ENCODE measurements at places on chromosomes 4 and X.

- no peak for DNase-seq
These were observed 54.1 kb upstream of the DDIT4L start for GRCh38 chr4:100244347-100244746.

- no peak for DNase-seq
These were observed 43.4 kb downstream of the OSTC start for GRCh38 chr4:108693819-108694218.

DNA sequence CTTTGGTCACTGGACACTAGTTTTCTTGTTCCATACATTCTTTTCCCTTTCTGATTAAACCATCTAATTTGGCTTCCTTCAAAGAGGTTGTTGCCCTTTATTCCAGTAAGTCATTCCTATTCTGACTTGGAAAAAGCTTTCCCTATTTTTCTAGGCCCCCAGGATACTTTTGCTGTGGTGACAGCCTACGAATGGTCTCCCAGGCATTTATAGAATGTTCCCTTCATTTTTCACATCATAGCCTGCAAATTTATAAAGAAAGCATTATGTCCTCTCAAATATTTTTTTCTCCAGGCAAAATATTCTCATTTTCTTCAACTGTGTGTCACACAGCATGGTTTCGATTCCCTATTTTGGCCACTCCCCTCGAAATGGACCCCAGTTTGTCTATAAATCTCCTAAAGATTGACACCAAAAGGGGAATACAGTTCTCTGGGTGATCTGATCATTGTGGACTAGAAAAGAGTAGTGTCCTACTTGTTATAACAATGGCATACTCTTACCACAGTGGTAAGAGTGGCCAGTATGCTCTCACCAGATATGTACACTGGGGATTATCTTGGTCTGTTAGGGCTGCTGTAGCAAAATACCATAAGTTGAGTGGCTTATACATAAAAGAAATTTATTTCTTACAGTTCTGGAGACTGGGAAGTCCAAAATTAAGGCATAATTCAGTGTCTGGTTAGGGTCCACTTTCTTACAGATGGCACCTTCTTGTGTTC lies 41.5 kb upstream of the BMP2K start:
- no peak for DNase-seq

GRCh38 chrX:37905436-37906147 lies 58.2 kb upstream of the DYNLT3 start:
- no peak for DNase-seq

- DNase-seq, result peak; percentile 0
These were observed 549.8 kb upstream of the PRKX start for GRCh38 chrX:4263030-4263803.

GRCh38 chr4:3530663-3531254 lies 1.5 kb downstream of the LRPAP1 start:
- no peak for DNase-seq

DNA sequence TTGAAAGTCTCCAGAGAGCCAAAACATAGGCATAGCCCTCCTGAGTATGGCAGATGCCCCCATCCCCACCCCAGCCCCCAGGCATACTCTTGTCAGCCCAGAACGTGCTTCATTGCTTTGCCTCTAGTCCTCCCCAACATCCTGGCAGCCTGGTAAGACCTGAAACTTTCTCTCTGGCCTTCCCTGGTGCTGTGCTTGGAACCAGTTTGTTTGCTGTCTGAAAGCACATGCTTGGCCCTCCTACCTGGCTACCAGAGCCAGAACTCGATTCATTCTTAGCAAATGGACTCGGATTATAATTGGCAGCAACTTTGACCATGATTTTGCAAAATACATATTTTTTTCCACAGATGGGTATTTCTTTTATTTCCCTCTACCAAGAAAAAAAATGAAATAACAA lies 248.1 kb downstream of the USP46 start:
- DNase-seq, result no peak

- no peak for DNase-seq
These were observed 22.4 kb downstream of the PCDH18 start for GRCh38 chr4:137509855-137510282.

DNA sequence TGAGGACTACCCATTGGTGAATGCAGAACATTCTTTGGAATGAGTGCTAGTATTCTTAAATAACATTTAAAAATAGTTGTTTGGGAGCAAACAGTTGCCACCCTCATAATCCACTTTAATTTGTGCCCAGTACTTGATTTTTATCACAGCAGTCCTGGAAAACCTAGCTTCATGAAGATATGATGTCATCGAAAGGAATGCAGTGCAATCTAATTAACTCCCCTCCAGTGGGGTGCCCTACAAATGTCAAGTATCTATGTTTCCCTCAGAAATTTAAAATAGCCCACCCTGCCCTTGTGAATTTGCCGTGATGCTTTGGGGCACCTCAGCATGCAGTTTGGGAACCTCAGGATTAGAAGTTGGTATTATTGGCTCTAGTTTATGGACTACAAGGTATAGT lies 5.4 kb downstream of the RAB9A start:
- no peak for DNase-seq

DNA sequence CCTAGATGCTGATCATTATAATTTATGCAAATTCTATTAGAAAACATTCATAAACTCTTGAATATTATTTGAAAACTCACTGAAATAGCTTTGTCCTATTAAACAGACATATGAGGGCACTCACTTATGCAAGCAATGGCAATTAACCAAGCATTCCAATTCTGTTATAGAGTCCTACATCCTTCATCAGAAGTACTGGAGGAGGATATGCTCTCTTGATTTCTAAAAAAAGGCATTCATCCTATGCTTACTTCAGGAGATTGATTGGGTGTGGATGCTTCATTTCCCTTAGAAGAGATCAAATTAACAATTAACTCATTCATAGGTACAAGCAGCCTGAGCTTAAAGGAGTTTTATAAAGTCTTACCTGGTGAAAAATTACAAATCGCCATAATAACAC lies 1317.2 kb downstream of the PCDH7 start:
- DNase-seq, result no peak

DNA sequence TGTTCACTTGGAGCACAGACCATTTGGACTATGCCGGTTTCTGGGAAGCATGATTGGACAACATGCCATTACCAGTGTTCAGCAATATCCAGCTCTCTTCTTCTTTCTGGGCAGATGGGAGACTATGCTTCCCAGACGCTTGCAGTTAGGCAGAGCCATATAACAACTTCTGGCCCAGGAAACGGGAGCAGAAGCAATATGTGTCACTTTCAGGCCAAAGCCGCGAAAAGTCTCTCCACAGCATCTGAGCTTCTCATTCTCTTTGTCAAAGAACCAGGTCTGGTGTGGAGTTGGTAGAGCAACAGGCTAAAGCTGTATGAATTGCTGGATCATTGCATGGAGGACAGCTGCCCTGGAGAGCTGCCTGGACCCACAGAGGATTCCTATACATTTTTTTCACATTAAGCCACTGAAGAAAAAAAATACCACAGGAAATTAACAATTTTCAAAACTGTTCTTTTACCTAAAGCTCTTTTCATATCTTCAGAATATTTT lies 131.4 kb upstream of the FRG1 start:
- no peak for DNase-seq

GRCh38 chrX:10484683-10485247 lies 135.6 kb downstream of the MID1 start:
- DNase-seq, result no peak

GRCh38 chr4:185394568-185395237 lies 1.0 kb downstream of the LRP2BP start:
- DNase-seq, result no peak

- no peak for DNase-seq
These were observed 208.2 kb upstream of the PSAPL1 start for GRCh38 chr4:7642741-7643458.

- DNase-seq, result no peak
These were observed 60.1 kb downstream of the MXRA5 start for GRCh38 chrX:3286196-3286945.

DNA sequence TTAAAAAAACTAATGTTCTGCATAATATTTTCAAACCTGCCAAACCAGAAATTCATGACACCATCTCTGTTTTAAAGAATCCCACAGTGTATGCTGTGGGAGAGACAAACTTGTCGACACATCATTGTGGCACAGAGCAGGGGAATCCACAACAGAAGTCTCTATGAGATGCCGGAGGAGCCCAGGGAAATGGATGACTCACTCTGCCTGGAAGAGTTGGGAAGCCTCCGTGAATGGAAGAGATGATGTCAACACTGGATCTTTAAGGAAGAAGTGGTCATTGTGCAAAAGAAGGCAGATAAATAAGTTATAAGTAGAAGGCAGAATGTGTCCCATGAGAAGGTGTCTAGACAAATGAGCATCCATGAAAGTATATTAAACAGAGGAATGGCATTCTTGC lies 595.1 kb downstream of the RAB28 start:
- peak; percentile 5 for DNase-seq

GRCh38 chrX:47243351-47243750 lies 10.5 kb downstream of the USP11 start:
- no peak for DNase-seq

DNA sequence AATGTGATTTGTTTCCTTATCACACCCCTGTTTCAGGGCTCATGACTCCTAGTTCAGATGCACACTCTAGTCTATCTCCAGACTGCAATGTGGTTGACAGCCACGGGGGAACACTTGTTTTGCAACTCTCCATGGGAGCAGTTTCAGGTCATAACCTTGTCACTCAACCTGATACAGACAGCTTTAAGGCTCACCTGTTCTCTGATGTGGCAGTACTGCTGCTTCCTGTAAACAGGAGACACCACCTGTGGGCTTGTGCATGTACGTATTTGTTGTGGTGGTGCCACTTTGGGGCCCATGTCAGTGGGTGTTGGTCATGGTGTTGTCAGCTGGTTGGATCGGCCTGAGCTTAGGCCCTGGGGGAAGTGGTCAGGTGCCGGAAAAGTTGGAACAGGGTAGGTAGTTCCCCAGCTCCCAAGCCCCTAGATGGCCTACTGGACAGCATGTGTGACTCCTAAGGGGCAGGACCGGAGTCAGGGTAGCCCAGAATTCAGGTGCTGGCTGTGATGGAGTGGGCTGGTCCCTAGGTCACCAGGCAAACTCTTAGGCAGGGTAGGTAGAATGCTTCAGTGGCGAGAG lies 46.2 kb downstream of the FAM9B start:
- no peak for DNase-seq

DNA sequence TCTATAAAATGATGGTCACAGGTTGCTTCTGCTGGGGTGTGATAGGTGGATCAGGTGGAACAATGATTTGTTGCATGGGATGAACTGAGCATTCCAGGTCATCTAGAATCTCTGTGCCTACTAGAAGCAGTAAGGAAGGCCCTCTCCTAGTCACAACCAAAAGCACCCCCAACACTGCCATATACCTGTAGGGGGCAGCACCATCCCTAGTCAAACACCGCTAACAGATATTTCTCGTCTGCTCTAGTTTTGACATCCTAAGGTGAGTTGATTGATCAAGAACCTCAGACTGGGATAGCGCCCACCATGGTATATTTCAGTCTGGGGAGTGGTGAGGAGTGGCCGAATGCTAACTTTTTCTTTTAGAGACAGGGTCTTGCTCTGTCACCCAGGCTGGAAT lies 160.2 kb downstream of the NHS start:
- no peak for DNase-seq

- DNase-seq, result no peak
These were observed 26.2 kb downstream of the SYAP1 start for GRCh38 chrX:16745659-16746058.

- no peak for DNase-seq
These were observed 31.0 kb upstream of the PDE5A start for GRCh38 chr4:119659576-119659975.

DNA sequence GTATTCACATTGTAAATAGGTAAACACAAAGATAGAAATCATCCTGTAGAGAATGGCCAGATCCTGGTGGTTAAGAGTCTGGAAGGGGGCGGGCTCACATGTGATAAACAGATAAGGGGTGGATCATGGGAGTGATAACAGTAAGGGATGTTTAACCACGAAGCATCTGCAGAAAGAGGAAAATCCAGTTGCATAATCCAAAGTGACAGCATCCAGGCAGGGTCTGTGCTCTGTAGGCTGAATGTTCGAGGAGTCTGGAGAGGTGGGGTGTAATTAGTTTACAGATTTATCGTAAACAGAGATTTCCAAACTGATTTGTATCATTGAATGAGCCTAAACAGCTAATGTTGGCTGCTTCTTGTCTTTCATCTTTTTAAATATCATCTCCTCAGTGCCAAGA lies 1009.8 kb upstream of the SLIT2 start:
- no peak for DNase-seq

DNA sequence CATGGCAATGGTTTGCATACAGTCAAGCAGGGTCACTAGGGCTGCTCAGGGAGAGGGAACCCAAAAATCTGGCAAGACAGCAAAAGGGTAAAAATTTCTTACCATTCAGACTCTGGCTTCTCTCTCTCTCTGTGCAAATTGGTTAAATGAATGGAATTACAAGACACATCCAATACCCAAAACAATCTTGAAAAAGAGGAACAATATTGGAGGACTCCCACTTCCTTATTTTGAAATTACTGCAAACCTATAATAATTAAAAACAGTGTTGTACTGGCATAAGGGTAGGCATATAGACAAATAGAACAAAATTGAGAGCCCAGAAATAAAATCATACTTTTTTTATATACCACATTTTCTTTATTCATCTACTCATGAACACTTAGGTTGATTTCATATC lies 24.1 kb downstream of the ETDA start:
- DNase-seq, result no peak

DNA sequence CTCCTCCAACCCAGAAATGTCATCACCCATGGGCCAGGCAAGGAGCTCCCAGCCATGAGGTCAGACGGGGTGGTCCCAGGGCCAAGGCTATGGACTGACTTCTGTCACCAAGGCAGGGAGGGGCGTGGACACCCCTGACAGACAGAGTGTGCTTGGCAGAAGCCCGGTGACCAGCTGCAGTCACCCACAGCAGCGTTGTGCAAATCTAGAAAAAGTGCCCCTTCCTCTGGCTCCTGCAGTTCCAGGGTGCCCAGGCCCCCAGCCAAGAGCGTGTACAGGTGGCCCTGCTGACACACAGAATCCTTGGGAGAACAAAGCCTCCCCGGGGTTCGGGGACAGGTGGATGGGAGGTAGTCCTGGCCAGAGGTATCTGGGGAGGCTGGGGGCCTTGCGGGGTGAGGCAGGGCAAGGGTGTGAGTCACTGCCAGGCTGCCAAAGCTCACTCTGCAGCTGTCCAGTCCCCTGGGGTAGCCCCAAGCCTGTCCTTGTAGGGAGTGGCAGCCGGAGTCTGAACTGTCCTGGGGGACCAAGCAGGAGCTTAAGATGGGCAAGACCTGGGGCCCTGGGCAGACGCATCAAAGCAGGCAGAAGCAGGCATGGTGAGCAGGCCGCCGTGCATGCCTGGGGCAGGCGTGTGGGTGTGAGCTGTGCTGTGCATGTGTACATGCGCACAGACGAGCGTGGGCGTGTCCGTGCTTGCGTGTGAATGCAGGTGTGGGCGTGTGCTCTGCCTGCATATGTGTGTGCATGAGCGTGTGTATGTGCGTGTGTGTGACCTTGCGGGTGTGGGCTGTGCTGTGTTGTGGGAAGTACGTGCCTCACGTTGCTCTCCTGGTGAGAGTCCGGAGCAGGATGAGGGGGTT lies 3.3 kb downstream of the MYL5 start:
- no peak for DNase-seq

GRCh38 chr4:109497511-109497910 lies 62.5 kb upstream of the MCUB start:
- DNase-seq, result no peak
